GM12891 (cell line): ENCODE measurements at places on chromosomes 6 and 20.

DNA sequence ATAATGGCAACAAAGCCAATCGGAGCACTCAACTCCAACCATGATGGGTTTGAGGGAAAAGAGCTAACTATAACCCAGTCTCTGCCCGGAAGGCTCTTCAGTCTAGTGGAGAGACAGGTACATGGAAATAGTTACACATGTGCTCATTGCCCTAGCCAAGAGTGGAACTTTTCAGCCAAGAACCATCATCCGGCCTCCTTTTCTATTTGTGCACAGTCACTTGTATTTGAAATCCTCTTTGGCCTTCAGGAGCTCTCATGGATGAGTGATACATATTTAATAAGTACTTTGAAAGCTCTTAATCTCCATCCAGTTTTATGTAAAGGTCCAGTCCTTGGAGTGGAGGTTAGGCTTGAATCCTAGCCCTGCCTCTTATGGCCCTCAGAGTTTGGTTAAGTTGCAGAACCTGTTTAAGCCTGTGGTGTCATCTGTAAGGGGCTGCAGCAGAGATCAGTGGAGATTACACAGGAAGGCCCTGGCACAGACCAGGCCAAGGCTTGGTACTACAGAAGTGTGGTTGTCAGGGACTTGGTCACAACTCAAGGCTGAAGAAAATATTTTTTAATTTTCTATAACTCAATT, 72.3 kb upstream of the SMLR1 start:
- no peak for DNase-seq

GRCh38 chr20:39853636-39854035, 835.4 kb downstream of the MAFB start:
- no peak for DNase-seq

DNA sequence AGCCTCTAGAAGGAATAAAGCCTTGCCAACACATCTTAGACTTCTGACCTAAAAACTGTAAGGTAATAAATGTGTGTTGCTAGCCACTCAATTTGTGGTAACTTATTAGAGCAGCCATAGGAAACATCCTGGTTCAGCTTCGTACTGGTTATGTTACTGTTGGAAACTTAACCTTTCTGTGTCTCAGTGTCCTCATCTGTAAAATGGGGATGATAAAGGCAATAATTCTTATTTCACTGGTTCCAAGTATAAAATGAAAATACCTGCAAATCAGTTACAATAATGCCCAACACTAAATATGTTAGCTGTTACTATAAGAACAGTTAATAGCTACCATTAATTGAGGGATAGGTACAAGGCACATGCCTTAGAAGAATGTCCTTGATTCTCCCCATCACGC, 14.3 kb upstream of the RBPJL start:
- DNase-seq: no peak

DNA sequence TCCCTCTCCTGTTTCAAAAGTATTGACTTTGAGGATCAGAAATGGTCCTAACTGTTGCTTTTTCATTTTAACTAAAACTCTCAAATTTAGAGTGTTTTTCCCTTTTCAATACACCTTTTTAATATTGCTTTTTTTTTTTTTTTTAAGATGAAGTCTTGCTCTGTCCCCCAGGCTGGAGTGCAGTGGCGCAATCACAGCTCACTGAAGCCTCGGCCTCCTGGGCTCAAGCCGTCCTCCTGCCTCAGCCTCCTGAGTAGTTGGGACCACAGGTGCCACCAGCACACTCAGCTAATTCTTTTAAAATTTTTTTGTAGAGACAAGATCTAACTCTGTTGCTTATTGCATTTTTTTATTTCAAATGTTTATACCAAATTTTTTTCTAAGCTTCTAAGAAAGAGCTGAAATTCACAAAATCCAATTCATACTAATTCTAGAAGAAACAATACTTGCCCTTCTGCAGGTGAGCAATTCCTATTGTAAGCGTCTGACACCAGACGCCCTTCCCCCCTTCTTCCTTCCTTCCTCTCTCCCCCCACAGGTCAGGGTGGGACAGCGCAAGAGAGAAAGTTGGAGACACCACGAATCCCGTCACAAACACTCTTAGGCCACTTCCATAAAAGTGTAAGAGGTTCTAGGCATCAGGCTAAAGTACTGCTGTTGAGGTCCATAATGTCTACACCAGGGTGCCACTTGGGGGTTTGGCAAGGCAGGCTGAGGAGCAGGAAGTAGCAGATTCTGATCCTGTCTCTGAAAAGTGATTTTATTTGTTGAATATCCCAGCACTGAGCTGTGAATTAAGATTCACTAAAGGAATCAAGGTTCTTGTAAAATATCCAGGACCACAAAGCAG, 12.8 kb downstream of the DLL1 start:
- DNase-seq: no peak

DNA sequence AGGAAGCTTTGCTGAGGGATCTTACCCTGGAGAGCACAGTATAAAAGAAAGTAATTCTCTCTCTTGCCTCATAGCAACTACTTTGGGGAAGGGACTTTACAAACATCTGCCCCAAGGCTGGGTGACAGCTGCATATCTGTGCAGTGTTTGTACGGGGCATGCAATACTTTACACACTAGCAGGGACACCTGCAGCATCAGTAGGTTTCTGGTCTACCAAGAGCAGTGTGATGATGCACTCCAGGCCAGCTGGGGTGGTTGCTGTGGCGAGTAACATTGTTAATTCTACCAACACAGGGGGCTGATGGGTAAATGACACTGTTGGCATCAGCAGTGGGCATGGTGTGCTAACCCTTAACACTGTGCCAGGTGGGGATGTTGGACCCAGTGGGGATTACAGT, 48.0 kb downstream of the ADTRP start:
- no peak for DNase-seq

DNA sequence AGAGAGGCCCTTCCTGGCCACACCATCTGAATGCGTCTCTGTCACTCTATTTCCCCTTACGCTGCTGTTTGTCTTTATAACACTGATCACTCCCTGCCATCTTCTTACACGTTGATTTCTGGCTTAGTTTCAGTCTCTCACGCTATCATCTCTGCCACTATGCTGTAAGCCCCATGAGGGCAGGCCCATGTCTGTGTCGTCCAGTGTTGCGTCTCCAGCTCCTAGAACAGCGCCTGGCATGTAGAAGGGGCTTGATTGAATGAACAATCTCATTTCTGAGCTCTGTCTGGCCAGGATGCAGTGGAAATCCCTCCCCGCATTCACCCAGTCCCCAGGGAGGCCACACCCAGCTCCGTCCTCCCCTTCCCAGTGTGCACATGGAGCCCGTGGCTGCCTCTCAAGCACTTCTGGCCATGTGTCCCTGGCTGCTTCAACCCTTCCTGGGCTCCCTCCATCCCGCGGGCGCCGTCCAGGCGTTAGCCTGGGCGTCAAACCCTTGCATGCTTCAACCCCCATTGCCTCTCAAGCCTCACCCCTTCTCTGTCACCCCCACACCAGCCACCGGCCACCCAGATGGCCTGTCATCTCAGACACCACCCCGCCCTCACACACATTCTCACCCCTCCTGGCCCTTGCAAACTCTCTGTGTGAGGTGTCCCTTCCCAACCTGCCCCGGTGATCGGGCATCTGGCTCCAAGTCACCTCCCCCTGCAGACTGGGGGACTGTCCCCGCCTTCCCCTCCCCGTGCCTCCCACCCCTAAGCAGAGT, 71.1 kb downstream of the SRC start:
- no peak for DNase-seq

DNA sequence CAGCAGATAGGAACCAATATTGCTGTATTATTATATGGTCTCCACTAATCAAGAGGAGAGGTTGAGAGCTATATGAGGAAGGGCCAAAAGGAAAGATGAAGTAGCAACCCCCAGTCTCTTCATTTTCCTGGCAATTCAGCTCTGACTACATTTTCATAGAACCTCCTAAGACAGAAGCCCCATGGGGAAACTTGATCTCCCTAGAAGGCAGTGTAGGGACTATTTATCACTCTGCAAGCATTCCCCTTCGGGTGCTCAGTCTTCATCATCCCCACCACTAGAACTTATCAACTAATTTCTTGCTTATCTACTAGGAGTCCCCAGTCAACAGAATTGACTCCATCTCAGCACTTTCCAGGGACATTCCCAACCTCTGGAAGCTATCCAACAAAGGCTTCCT, 25.5 kb upstream of the ITCH start:
- DNase-seq: no peak

DNA sequence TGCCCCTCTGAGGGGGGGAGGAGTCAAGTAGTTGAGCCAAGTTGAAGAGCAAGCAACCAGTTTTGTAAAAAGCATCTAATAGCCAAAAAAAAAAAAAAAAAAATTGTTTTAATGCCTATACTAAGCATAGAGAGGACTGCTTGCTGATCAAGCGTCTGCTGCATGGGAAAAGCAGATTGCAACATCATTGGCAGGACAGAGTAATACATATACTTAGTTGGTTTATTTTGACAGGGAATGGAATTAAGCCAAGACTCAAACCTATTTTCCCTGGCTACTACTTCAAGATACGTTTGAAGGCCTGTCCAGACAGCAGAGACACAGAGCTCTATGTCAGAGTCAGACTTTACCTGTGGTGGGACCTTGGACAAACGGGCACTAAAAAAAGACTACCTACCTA, 120.5 kb downstream of the RTN4IP1 start:
- DNase-seq: no peak

DNA sequence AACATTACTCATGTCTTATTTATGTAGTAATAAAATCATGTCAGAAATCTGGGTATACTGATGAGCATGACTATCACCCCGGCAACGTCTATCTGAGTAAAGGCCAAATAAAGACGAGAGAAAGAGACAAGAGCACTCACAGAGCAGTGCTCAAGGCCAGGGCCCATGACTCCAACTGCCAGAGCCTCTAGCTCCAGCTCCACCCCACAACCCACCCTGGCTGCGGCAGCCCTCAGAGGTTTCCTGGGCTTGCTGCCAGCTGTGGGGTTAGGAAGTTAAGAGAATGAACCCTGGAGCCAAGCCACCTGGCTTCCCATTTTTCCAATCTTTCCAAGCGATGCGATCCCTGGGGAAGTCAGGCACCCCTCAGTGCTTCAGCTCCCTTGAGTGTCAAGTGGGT, 92.0 kb upstream of the PAX1 start:
- no peak for DNase-seq

- DNase-seq: no peak
These were observed 26.0 kb upstream of the CCND3 start for GRCh38 chr6:41967312-41968287.

GRCh38 chr6:75234126-75234865, 9.3 kb downstream of the COX7A2 start:
- DNase-seq: no peak

DNA sequence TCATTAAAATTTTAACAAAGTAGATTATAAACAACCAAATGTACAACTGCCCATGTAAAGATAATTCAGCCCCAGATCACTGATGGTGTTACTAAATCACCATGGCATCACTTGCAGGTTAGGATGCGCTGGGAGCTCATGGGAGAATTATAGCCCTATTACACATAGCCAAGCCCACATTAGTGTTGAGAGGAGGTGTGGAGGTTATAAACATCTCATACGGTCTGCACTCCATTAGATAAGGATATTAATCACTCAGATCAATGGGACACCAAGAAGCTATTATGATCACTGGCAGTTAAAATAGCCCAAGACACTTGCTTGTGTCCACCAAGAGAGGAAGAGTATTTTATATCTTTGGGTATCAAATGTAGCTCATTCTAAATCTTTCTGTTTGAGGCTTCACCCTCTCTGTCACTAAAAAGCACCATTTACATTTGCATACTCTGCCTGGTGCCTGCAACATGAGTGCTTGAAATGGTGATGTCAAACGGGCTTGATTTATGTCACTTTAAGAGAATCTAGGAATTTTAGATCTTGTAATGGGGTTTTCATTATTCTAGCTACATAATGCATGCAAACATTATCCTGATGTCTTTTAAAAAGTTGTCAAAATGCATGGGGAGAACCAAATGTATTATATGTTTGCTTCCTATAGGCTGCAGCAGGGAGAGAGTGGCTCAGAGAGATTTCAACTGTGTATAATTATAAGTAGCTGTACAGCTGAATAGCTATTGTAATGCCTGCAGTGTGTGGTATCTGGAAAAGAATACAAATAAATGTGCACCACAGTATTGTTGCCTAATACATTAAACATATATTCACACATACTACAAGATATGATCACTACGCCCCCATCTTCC, 654.1 kb upstream of the MARCKS start:
- DNase-seq: no peak

- no peak for DNase-seq
These were observed 26.4 kb upstream of the PTGIS start for GRCh38 chr20:49594143-49594930.
